Naive thymus-derived CD4-positive, alpha-beta T cell (primary cell): ENCODE measurements at places on chromosomes 13 and 19.

- no peak for DNase-seq
These were observed 790.3 kb upstream of the SLITRK1 start for GRCh38 chr13:84672616-84673015.

DNA sequence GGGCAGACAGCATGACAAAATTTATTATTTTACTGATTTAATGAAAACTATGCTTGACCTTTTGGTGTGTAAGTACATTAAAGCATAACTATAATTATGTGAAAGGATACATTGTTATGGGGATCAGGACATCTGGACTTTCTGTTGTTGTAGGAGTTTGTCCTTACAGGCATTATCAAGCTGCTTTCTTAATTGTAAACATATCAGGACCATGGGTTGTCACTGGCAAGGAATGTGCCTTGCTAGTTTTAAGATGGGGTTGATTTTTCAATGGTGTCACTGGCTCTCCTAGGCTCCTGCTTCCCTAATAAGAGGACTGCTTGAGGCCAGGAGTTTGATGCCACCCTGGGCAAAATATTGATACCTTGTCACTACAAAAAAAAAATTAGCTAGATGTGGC is 32.6 kb downstream of the KBTBD6 start:
- no peak for DNase-seq

DNA sequence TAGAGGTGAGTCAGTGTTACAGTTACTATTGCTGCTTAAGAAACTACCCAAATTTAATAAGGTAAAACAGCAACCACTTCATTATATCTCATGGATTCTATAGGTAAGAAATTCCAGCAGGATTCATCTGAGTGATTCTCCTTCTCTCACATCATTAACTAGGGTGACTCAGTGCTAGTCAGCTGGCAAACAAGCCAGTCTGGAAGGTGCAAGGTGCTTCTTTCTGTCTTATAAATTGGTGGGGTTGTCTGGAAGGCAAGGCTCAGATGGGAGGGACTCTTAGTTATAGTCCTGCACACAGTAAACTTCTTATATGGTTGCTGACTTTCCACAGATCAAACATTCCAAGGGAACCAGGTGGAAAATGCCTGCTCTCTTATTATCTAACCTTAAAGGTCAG is 484.5 kb downstream of the GPC5 start:
- DNase-seq = no peak

GRCh38 chr19:45655073-45655472 is 12.9 kb upstream of the GIPR start:
- no peak for DNase-seq

DNA sequence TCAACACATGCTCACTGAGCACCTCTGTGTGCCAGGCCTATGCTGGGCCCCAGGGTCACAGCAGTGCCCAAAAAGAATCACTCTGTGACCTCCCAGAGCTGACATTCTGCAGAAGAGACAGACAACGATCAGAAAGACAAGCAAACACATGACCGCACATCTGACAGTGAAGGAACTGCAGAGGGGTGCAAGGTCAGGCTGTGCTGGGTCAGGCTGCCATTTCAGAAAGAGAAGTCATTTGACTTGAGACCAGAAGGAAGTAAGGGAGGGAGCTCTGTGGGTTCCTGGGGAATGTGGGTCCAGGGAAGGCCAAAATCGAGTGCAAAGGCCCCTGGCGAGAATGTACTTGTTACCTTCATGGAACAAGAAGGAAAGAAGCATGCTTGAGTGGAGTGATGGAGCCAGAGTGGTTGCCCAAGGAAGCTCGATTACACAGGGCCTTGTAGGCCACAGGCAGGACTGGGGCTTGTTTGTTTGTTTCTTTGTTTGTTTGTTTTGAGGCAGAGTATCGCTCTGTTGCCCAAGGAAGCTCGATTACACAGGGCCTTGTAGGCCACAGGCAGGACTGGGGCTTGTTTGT is 11.4 kb upstream of the CD22 start:
- DNase-seq = no peak

DNA sequence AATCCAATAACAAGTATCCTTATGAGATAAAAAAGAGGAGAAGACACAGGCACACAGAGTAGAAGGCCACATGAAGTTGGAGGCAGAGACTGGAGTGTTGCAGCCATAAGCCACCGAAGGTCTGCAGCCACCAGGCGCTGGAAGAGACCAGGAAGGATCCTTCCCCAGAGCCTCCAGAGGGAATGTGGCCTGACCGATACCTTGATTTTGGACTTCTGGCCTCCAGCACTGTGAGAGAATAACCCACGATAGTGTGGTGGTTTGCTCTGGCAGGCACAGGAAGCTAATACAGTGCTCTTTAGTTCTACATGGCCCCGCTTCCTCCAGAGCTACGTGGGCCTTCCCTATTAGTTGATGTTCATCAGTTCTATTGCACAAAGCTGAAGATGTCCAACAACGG is 15.3 kb upstream of the SULT2A1 start:
- DNase-seq = no peak

DNA sequence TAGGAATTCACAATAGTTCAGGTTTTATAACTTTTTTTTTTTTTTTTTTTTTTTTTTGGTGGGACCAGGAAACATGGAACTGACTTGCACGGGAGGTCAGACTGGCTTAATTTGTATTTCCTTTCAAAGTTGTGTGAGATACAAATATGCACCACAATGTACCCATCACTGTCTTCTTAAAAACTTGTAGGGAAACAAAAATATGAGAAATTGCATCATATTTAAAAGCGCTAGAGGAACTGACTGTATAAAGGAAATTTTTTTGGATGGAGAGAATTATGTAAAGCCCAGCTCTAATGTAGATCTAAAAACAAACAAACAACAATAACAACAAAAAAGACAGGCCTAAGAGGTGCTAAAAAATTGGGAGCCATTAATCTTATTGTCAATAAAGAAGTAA is 246.5 kb downstream of the DCT start:
- DNase-seq = no peak

DNA sequence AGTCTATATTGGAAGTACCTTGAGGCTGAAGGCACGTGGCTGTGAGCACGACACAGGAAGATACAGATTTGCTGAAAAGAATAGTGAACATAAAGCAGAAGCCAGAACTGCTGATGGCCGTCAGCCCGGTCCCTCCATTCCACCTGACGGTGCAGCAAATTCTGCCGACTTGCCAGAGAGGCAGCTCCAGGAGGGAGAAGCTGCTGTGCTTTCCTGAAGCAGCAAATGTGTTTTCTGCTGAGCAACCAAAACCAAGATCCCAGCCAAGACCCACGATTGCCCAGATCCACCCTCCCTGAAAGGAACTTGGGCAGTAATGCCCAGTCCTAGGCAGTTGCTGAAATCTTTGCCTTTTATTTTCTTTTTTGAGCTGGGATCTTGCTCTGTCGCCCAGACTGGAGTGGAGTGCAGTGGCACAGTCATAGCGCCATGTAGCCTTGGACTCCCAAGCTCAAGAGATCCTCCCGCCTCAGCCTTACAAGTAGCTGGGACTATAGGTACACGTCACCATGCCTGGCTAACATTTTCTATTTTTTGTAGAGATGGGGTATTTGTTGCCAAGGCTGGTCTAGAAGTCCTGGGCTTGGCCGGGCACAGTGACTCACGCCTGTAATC is 7.0 kb upstream of the RCN3 start:
- no peak for DNase-seq

- no peak for DNase-seq
These were observed 26.4 kb downstream of the ZNF493 start for GRCh38 chr19:21423057-21424041.

GRCh38 chr13:57629391-57629804 is 2.1 kb upstream of the PCDH17 start:
- no peak for DNase-seq

- DNase-seq = no peak
These were observed 1472.6 kb downstream of the UQCRFS1 start for GRCh38 chr19:27740396-27740795.

- no peak for DNase-seq
These were observed 392.8 kb downstream of the SLITRK6 start for GRCh38 chr13:85406269-85406975.

DNA sequence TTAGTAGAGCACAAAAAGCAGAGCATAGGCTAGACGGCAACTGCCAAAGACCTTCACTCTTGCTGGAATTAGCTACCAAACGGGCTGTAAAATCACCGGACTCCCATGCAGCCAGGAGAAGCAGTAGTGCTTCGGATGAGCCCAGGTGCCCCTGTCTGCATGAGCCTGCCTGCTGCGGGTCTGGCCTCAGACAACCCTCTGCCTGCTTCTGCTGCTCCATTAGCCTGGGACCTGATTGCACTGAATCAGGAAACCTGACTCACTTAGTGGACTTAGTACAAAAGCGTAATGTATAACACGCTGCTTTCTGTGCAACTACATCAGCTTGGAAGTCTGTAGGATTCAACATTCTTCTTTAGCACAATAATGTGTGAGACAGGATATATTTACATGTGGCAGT is 170.0 kb downstream of the LMO7 start:
- no peak for DNase-seq

- DNase-seq = no peak
These were observed 383.0 kb downstream of the SLITRK1 start for GRCh38 chr13:83499286-83499685.

DNA sequence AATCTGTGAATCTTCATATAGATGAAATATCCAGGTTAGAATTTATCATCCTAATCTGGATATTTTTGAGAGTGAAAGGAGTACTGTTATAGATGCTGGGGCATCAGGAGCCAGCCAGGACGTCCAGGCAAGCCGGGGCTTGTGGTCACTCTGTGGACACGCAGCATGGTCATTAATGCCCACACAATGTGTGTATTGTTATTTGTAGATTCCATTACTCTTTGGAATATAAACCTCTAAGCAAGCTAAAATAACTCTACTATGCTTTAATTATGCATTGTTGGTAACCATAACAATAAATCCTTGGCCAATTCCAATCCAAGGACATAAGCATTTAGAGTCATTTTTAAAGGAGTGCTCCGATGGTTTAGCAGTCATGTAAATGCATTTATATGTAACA is 137.9 kb downstream of the TM9SF2 start:
- DNase-seq = no peak

GRCh38 chr19:12052091-12052496 is 667 bp downstream of the ZNF878 start:
- DNase-seq = no peak

GRCh38 chr13:79468819-79469218 is 12.1 kb upstream of the NDFIP2 start:
- no peak for DNase-seq

GRCh38 chr19:3029065-3029923 is at the start of gene TLE2:
TLE2 (minus strand) TSS chr19:3029280; CDS start chr19:3028904, 376 bp downstream.
- DNase-seq = no peak

DNA sequence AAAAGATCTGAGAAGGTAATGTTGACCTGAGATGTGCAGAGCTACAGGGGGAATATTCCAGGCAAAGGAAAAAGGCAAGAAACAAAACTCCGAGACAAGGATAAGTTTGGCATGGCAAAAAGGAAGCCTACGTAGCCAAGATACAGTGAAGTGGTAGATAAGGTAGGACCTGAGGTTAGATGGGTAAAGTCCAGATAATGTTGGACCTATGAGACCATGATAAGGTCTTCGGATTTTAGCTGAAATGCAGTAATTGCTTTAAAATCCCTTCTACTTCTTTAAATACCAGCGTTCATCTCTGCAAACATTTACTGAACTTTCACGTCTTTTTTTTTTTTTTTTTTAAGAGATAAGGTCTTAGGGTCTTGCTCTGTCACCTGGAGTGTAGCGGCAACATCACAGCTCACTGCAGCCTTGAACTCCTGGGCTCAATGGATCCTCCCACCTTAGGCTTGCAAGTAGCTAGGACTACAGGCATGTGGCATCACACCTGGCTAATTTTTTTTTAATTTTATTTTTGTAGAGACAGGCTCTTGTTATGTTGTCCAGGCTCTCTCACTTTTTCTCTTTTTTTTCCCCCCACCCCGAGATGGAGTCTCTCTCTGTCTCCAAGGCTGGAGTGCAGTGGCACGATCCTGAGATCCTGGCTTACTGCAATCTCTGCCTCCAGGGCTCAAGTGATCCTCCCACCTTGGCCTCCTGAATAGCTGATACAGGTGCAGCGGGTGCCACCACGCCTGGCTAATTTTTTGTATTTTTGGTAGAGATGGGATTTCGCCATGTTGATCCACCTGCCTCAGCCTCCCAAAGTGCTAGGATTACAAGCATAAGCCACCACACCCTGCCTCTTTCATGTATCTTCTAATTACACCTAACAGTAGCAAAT is 4.2 kb upstream of the WBP4 start:
- no peak for DNase-seq

DNA sequence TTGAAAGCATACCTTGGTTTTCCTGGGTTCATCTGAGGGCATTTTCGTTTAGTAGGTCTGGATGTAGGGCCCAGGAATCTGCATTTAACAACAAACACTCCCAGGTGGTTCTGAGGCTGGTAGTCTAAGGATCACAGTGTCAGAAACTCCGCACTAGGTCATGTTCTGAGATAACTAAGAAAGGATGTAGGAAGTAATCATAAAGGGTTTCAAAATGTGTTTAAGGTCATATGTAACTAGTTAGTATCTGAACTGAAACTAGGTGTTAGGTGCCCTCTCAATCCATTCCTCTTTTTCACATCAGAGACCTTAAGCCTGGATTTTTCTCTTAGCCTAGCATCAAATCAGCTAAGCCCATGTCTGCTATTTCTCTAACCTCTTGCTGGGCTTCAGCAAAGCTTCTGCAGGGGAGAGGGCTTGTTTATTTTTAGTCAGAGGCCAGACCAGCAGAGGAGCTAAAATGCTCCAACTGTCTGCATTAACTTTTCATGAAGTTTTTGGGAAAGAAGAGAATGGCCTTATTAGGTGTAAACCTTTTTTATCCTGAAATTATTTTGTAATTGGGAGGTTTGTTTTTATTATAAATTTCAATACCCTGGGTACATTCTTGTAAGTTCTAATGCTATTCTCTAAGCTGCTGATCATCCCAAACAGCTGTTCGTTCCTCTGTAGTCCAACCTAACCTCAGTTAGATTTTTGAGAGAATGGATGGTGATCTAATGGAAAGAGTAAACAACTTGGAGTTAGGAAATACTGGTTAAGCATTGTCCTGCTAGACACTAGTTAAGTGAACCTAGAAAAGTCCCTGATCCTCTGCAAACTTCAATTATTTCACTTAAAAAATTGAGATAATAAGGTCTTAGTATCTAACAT is 262.8 kb upstream of the RFC3 start:
- DNase-seq = no peak

DNA sequence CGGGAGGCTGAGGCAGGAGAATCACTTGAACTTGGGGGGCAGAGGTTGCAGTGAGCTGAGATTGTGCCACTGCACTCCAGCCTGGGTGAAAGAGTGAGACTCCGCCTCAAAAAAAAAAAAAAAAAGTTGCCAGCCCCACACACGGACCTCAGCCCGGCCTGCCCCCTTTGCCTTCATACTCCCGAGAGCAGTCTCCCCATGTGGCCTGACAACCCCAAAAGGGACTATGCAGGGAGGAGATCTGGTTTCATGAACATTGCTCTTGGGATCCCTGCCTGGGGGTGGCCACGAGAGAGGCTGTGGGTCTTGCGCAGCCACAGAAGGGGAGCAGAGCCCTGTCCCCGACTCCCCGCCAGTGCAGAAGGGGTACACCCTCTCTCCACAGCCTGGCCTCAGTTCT is 30.9 kb upstream of the ADGRE5 start:
- DNase-seq = no peak

GRCh38 chr13:43387880-43388279 is 364.5 kb downstream of the DNAJC15 start:
- no peak for DNase-seq
